CD14-positive monocyte (primary cell): ENCODE measurements at places on chromosomes 1 and 21.

DNA sequence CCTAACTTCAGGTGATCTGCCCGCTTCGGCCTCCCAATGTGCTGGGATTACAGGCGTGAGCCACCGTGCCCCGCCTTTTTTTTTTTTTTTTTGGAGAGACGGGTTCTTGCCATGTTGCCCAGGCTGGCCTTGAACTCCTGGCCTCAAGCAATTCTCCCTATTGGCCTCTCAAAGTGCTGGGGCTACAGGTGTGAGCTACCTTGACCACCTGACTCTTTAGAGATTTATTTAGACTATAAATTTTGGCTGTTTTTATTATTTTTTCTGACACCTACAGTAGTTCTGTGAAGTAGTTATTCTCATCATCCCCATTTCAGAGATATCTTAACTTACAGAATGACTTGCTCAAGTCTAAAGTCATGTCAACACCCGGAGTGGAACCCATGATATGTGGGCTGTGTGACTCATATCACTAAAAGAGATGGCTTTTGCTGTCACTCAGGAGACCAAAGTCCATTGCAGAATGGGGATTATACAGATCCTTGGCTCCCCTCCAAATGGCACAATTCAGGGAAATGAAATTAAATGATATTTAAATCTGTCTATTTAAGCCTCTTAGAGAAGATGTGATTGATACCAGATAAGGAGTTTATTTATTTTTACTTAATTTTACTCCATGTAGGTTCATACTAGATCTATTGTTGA, 93.2 kb downstream of the CTH start:
- DNase-seq: peak; percentile 31

DNA sequence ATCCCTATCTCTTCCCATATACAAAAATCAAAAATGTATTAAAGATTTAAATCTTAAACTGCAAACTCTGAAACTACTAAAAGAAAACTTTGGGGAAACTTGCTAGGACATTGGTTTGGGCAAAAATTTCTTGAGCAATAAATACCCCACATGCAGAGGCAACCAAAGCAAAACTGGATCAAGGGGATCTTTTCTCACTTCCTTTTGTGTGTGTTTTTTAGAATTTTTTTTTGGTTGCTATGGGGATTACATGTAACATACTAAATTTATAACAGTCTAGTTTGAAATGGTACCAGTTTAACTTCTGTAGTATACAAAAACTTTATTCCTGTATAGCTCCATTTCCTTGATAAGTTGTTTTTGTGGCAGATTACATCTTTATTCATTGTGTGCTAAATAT, 16.8 kb downstream of the MAST2 start:
- no peak for DNase-seq

DNA sequence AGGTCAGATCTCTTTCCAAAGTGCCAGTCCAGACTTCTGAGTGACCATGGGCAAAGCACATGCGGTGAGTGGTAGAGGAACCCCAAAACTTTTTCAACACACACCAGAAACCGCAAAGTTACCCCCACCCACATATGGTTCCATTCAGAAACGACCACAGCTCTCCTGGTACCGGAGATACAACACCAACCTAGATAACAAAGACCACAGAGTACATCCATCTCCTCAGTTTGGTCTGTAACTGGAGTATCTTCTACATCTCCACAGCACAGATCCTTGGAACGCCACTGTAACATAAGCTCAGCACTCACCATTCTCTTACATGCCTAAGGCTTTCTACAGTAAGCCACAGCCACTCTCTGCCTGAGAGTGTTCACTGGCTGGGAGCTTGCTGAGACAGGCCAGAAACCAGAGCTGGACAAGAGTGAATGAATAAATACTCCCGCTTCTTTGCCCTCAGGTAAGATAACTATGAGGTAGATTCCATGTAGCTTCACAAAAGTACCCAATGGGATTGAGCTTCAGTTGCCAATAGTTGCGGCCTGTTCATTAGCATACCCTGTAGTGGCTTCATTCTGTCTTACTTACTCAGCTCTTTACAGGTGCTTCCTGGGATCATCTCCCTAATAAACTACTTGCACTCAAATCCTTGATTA, 81.8 kb downstream of the SMYD3 start:
- DNase-seq: no peak

GRCh38 chr21:43865540-43866259, 677 bp downstream of the AGPAT3 start:
- peak; percentile 29 for DNase-seq

- peak; percentile 100 for DNase-seq
These were observed at the start of gene SESN2 for GRCh38 chr1:28259252-28259933. SESN2 (plus strand) TSS chr1:28259518; CDS start chr1:28259848, 330 bp downstream.

DNA sequence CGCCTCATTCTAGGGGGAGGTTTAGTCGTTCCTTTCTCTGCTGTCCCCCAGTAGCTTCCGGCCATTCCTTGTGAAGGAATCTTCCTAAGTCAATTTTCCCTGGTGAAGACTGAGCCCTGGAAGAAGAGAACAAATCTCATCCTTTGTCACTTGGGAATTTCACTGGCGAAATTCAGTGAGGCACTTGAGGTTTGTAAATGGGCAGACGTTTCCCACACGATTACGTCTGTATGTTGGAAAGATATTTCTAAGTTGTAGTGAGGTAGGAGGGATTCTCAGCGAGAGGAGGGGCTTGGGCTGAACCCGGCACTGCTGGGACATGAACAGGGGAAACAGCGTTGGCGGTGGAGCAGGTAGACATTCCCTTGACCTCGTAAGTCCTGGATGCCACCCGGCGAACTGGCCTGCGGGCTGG, 47.2 kb downstream of the GALNT2 start:
- DNase-seq: no peak

DNA sequence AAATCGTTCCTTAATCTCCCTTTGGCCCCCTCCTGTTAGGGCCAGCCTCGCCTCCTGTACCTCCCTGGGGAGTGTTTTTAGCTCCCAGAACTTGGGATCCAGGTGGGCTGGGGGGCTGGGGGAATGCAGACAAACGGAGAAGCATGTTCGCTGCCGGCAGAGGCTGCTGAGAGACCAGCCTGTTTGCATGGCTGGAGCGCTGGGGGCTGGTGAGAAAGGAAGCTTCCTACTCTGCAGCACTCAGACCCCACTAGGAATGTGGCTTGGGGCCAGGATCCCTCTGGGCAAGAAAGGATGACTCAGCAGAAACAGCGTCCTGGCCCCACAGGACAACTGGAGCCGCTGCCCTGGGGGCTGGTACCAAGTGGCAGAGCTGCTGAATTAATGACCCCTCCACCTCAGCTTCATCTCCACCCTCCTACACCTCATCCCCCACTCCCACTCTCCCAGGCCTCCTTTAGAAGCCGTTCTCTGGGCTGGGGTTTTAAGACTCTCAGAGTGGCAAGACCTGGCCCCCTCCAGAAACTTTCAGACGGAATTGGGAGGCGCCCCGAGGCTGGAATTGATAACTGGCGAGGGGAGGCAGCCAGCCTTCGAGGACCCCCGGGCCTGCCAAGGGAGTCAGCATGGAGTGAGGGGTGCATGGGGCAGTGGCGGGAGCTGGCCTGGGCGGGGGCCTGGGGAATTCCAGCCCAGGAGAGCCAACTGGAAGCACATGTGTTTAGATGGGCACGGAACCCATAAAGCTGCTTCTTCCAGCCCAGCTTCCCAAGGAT, 28.5 kb upstream of the EPS8L3 start:
- peak; percentile 32 for DNase-seq

GRCh38 chr1:72235062-72235461, 47.3 kb downstream of the NEGR1 start:
- DNase-seq: no peak

- no peak for DNase-seq
These were observed 14.6 kb upstream of the ZMYM4 start for GRCh38 chr1:35253941-35254340.

DNA sequence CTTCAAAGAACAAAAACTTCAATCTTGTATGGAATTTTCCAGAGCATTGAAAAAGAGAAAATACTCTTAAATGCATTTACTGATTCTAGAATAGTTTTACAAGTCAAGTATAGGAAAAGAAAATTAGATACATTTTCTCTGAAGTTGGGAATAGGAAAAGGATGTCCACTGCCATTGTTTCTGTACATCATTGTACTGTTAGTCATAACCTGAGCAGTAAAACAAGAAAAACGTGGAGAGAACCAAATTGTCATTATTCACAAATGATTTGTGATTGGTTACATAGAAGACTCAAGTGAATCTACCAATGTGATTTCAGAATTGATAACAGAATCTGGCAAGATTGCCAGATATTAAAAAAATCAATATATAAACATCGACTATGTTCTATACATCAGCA, 27.4 kb downstream of the PRKACB start:
- DNase-seq: no peak

DNA sequence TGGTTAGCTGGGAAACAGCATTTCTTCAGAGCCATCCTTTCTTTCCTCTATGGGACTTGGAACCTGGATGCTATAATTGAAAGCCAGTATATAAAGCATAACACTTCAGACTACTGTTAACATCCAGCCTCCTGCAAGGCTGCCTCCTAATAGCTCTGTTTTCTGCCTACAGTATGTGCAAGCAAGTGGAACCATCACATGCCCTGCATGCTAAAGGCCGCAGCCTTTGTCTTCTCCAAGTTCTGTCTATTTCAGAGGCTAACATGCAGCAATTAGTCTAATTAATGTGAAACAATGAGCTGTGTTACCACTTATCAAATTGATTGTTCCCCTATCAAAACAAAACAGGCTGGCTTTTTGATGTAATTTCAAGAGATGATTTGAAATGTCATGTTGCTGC, 82.7 kb upstream of the ESRRG start:
- DNase-seq: no peak

DNA sequence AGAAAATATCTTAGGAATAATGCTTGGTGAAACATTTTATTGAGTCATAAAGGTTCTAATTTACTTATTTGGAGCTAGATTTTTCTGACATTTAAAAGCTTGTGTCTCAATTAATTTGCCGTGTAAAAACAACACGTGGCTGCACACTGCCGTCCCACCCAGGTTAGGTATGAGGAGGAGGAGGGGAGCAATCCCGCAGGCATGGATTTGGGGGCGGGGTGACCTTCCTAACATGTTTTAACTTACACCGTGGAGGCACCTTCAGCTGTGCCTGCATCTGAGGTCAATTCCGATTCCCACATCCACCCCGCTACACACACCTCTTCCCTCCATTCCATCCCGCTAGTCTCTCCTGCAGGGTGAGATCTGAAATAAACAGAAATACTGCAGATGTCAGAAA, 28.5 kb upstream of the UMODL1 start:
- no peak for DNase-seq

DNA sequence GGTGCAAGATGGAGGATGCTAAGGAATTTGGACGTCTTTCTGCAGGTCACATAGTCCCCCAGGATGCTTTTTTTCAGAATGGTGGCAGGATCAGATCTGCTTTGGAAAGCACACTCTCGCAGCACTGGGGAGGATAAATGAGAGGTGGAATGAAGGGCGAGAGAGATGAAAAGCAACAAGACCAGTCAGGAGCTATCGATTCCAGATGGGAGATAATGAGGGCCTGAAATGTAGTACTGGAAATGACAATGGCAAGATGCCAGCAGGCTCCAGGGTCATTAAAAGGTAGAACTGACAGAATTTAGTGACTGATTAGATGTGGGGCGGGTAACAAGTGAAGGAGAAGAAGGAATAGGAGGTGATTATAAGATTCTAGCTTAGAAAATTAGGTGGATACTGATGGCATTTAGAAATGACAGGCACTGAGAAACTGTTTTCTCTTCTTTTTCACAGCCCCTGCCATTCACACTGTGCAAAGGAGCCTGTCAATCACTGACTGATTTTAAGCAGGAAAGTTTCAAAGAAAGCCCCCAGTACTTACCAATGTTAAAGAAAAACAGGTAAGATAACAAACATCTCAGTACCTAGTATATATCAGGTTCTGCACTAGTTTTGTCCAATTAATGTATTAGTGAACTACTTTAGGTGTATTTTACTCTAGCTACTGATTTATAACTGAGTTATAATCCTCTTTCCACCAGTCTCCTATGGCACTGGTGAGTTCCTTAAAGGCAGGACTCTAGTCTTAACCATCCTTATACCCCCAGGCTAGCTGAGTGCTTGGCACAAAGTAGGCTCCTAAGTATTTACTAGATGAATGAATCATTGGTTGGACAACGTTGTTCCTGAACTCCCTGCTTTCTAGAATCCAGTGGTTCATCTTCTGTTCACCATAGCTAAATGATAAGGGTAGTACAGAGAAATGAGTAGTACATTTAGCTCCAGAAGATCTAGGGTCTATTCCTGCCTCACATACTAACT, 9.2 kb downstream of the PIGM start:
- DNase-seq: no peak

GRCh38 chr1:245938046-245938435, 569.0 kb downstream of the SMYD3 start:
- DNase-seq: no peak

- no peak for DNase-seq
These were observed 141.5 kb downstream of the PAPPA2 start for GRCh38 chr1:176604461-176604860.

DNA sequence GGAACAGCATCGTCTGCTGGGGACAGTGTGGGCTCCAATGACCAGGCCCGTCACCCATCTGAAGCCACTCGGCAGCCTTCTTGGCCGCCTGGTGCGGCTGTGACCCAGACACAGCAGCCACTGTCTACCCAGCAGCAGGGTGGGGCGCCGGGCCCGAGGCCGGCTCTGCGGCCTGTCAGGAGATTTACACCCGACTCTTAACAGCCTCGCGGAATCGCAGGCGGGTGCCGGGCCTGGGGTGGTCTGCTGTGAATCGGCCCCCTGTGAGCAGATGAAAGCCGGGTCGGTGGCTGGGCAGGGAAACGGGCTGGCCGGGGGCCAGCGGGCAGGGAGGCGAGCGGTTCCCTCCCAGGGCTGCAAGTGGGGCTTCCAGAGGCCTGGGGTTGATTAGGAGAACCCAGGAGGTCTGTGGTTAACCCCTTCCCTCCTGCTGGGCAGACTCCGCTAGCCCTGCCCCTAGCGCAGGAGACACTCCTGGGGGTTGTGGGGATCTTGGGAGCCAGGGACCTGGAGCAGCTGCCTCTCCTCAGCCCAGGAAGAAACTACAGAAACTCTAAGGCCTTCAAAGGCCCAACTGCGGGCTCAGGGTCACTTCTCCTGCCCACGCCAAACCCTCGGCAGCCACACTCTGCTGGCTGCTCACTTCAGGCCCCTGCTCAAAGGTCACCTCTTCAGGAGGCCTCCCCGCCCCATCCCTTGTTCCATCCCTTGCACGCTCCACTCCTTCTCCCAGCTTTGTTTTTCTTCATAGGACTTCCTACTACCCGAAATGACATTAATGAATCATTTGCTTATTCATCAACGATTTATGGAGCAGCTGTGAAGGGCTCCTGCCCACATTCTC, 15.6 kb downstream of the RUNX3 start:
- no peak for DNase-seq

DNA sequence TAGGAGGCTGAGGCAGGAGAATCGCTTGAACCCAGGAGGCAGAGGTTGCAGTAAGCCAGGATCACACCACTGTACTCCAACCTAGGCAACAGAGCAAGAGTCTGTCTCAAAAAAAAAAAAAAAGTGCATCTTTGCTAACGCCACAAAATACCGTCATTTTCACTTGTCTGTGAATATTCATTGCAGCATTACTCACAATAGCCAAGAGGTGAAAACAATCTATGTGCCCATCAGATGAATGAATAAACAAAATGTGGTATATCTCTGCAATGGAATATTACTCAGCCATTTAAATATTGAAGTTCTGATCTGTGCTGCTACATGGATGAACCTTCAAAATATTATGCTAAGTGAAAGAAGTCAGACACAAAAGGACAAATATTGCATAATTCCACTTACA, 7.9 kb upstream of the TIAM1 start:
- no peak for DNase-seq
